Neural crest cell (in vitro differentiated cells): ENCODE measurements at places on chromosomes 7 and 10. TPM values are rescaled to one million over a fixed set of nuclear protein-coding genes. Genes with fewer than 3 reads are reported as not detected.

DNA sequence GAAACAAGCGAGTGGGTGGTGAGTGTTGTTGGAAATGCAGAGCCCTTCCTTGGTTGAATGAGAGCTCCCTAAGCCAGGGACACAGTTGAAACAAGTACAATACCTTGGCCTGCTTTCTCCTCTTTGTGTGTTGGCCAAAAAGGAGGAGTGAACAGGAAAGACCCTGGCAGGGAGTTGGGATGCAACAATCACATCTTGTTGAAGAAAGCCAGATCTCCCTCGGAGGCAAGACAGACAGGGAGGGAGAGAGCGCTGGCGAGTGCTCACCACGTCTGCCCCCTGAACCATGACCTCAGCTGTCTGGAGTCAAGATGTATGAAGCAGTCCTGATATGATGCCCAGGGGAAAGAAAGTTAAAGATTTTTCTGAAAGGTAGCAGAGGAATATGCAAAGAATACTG, 66.8 kb downstream of the ADAM12 start:
- DNase-seq, result peak; percentile 5

DNA sequence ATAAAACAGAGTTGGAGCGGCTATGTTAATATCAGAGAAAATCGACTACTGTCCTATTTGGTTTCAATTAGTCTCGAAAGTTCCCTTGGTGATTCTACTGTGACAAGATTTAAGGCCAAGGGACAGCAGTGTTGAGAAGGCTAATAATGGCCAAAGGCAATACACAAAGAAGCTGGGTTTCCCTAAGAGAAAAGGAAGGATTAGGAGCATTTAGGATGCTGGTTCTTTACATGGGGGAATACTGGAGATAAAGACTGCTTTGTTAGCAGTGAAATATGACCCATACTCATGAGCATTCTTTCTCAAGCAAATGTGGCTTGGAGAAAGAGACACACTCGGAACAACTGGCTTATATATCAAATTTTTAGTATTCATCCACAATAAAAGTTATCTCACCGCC, 32.2 kb downstream of the IQUB start:
- DNase-seq, result no peak

DNA sequence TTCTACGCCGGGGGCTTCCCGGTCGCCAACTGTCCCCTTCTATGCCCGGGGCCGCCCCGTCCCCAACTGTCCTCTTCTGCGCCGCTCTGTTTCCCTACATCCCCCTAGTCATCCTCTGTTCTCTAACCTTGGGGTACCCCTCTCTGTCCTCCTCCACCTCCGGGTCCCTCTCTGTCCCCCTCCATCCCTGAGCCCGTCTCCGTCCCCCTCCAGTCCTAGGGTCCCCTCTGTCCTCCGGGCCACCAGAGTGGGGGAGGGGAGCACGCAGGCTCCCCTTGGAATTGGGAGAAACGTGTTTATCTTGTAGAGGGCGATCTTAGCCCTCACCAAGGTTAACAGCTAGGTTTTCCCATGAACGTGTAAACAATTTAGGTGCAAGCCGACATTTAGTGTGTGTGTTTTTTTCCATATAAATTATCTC, 852 bp upstream of the KLF6 start:
- DNase-seq, result peak; percentile 14

- DNase-seq, result no peak
Observed at GRCh38 chr7:38367301-38367890, 94.0 kb upstream of the TARP start.

- DNase-seq, result no peak
Observed at GRCh38 chr7:64907641-64908326, 4.7 kb downstream of the ZNF273 start.

- DNase-seq, result peak; percentile 85
Observed at GRCh38 chr10:8053446-8054243, 843 bp upstream of the GATA3 start.

GRCh38 chr7:139618482-139619366, 95.2 kb downstream of the CLEC2L start:
- DNase-seq, result peak; percentile 46

DNA sequence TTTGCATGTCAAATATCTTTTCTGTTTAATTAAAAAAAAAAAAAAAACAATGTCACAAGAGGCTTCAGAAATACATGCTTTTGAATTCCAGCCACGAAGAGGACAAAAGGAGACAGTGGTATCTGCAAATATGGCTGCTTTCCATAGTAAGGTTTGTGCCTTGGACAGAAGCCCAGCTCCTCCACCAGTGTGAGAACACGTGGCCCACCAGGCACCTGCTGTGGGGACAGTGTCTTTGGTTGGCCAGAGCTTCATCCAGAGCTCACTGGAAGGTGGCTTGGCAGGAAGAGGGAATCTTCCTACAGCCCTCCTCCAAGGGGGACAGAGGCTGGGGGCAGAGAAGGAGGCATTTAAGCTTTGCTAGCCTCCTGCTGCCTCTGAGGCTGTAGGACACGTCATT, 144.6 kb downstream of the GLCCI1 start:
- DNase-seq, result no peak

DNA sequence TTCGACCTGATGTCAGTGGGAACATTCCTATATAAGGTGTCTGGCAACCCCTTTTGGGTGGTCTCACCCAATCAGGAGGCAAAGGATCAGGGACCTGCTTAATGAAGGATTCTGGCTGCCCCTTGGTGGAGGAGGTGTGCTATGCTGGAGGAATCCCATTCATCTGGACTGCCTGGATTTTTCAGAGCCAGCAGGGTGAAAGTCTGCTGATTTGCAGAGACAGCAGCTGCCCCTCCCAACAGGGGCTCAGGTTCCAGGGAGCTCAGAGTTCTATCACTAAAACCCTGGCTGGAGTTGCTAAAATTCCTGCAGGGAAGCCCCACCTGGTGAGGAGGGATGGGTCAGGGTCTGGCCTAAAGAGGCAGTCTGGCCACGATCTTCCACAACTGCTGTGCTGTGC, 398.5 kb upstream of the CNTNAP2 start:
- no peak for DNase-seq

DNA sequence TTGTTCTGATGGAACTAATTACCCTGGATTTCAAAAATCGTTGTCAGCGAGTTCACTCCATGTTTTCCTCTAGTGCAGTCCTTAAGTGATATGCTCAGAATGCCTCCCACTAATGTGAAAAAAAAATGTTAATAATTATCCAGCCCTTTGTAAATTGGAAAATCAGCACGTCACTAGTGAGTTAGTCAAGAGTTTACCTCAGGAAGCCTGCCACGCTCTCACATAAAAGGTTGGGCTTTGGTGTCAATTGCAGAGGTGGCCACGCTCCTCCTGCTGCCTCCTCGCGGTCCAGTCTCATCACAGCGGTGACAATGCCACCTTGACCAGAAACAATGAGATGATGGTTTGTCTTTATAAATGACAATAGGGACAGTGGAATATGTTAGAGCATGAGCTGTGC, 22.5 kb downstream of the UPP1 start:
- no peak for DNase-seq

DNA sequence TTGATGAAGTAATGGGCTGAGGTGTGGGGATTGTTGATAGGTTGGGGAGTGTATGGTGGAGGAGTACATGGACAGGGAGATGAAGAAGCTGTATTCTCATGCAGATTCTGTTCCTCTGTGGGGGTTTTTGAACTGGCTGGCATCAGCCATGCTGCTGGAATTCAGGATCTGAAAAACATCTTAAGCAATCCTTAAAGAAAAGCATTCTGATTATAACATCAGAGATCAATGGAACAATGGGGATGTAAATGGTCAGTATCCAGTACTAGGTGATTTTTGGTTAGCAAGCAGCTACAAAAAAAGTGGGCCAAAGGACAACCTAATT, 247.5 kb upstream of the GALNT17 start:
- DNase-seq, result no peak

GRCh38 chr7:135886345-135887132, 90.6 kb downstream of the MTPN start:
- DNase-seq, result no peak

- DNase-seq, result no peak
Observed at GRCh38 chr10:62772186-62772974, 32.1 kb upstream of the ADO start.

The SRGN gene
- total RNA-seq, result not detected in 2 replicates

The PRKG1 gene
- total RNA-seq, result 4.4 and 4.5 TPM in 2 replicates

The AGAP9 gene
- 12.2 and 12.8 TPM in 2 replicates for total RNA-seq

The MSS51 gene
- total RNA-seq, result 2.1 and 2.6 TPM in 2 replicates
